ENCODE measurements at places on chromosomes 1 and 21.
A peak's percentile ranks its signal among the peaks of the same experiment; 100 is the strongest.

- no peak for DNase-seq
These were observed 273.5 kb downstream of the FOXD2 start for GRCh38 chr1:47711184-47711847.

GRCh38 chr1:231964241-231964640 lies 337.7 kb downstream of the DISC1 start:
- DNase-seq: no peak

- DNase-seq: no peak
These were observed 215.2 kb downstream of the DISC1 start for GRCh38 chr1:231841616-231842344.

DNA sequence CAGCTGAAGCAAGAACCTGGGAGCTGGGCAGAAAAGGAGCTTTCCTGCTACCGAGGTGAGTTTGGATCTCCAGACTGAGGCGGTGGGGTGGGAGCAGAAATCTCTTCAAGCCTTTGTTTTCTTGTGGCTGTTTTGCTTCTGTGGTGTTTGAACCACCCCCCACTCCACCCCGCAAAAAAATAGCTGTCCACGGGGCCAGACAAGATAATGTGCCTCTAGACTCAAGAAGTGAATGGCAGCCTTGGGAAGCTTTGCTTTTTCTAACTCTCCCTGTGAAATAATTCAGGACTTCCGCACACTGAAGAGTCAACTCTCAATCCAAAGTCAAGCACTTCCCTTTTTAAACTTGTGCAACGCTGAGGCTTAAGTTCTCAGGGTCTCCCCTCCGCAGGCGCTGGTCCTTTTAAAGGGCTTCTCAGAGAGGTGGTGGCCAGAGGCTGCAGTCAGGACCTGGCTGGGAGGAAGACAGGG lies 159.6 kb upstream of the COA6 start:
- no peak for DNase-seq

DNA sequence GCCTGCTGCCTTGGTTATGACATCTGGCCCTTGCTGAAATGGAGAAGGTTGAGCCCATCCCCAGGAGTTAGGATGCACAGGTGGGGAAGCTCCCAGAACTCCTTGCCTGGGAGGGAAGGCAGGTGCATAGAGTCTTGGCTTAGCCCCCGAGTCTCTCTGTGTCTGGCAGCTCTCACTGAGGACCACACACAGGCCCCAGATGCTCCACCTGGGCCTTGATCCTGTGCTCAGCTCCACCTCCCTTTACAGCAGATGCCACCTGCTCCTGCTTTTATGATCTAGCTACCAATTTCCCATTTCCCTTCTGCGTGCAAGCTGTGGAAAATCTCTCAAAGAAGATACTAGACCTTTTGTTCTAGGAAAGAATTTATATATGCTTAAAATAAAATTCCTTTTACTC lies 28.8 kb upstream of the KCNJ6 start:
- no peak for DNase-seq

GRCh38 chr1:59291561-59291960 lies 5.3 kb upstream of the FGGY start:
- no peak for DNase-seq

DNA sequence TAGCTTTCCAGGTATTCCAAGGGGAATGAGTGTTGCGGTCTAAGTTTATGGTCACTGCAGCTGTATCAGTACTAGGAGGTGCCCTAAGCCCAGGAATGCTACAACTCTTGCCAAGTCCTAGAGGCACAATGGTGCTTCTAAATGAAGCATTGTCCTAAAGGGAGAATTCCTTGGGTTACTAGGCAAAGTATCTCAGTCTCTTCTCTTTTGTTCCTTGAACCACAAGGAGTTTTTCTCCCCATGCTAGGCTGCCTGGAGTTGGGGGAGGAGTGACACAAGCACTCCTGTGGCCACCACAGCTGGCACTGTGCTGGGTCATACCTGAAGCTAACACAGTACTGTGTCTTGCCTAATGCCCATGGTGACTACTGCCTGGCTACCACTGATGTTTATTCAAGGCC lies 50.7 kb downstream of the KMO start:
- DNase-seq: no peak

- DNase-seq: no peak
These were observed 135.2 kb upstream of the COA6 start for GRCh38 chr1:234238060-234238459.

DNA sequence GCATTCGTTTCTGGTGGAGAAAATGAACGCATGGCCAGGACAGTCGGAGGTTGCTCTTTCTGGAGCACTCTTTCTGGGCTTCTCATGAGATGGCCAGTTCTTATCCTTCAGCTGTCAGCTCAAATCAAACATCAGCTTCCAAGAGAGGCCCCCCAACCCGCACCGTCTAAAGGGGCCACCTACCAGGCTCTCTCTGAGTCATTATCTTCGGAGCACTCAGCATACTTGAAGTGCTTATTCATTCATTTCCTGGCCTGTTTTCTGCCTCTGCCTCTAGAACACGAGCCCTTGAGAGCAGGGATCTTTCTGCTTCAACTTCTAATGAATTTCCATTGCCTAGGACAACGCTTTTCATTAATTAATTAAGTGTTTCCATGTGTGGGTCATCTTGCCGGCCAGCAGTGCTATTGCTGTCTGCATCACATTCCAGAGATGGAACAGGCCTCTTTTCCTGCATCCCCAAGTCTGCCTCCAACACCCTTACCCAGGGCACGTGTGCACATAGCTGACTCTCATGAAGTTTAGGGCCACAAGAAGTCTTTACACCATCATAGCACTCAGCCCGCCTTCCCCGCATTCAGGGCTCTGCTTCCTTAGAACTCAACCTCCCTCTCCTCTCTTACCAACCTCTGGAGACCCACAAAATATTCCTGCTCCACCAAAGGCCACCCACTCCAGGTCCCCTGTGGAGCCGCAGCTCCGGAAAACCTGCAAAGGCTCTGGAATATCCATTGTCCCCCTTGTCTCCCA lies 52.1 kb upstream of the LAPTM5 start:
- peak; percentile 52 for DNase-seq

DNA sequence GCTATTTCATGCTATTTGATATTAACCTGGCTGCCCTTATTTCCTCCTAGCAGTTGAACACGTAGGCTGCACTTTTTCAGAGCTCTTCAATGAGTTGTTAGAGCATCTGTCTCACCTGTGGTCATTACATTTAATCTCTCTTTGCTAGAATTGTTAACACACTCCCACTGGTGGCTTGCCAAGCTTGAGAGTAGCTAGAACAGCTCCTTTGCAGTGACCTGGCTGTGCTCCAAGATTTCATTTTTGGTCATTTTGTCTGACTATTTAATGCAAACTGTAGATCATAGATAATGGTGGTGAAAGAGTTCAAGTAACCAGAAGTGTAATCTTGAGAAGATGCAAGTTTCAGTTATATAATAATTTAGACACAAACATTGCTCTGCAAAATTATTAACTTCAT lies 105.6 kb downstream of the LRRC7 start:
- no peak for DNase-seq

DNA sequence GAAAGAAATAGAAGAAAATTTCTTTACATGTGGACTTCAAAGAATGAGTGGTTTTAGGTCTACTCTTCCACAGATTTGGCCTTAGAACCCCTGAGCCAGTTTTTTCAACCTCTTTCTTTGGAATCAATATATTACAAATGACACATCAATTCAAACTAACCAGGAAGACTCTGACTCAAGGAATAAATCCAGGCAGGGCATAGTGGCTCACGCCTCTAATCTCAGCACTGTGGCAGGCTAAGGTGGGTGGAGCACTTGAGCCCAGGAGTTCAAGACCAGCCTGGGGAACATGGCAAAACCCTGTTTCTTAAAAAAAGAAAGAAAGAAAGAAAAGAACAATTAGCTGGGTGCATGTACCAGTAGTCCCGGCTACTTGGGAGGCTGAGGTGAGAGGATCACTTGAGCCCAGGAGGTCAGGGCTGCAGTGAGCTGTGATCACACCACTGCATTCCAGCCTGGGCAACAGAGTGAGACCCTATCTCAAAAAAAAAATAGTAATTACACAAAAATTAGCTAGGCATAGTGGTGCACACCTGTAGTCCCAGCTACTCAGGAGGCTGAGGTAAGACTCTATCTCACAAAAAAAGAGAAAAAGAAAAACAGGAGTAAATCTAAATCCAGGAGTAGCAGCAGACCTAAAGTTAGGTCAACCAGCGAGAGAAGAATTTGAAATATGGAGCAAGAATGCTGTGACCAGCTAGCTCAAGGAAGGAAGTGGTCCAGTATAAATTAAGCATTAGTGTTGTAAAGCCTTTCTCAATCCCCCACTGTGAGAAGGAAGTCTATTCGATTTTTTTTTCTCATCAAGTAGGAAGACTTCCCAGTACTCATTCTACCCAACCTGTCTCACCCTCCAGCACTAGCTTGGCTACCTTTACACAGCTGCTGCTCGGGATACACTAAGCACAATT lies 1.9 kb downstream of the SORT1 start:
- no peak for DNase-seq

- DNase-seq: no peak
These were observed 113.4 kb upstream of the RAVER2 start for GRCh38 chr1:64631346-64632034.

DNA sequence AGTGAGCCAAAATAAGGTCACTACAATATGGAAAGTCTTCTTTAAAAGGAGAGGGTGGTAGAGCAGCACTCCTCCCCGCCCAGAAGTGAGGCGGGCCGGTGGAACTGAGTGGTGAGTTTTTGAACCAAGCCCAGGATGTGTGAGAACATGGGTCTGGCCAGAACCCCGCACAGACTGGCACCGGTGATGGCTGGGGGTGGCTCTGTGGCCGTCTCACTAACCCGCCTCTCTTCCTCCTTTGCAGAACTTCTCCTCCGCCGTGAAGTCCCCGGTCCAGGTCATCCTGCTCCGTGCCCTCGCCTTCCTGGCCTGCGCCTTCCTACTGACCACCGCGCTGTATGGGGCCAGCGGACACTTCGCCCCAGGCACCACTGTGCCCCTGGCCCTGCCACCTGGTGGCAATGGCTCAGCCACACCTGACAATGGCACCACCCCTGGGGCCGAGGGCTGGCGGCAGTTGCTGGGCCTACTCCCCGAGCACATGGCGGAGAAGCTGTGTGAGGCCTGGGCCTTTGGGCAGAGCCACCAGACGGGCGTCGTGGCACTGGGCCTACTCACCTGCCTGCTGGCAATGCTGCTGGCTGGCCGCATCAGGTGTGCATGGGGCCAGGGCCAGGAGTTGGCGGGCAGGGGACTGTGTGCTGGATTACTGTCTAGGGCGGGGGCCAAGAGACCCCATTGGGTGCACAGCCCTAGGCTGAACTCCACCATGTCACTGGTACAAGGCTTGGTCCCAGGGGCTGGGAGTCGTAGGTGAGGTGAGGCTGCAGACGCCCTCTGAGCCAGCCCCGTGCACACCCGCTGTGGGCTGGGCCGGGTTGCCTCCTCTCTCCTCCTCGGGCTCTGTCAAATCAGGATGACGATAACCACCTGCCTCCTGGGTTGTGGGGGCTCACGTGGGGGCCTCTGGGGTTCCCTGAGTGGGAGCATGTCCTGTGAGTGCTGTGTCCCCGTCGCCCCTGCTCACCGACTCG lies 12.4 kb downstream of the TMEM201 start:
- DNase-seq: no peak

DNA sequence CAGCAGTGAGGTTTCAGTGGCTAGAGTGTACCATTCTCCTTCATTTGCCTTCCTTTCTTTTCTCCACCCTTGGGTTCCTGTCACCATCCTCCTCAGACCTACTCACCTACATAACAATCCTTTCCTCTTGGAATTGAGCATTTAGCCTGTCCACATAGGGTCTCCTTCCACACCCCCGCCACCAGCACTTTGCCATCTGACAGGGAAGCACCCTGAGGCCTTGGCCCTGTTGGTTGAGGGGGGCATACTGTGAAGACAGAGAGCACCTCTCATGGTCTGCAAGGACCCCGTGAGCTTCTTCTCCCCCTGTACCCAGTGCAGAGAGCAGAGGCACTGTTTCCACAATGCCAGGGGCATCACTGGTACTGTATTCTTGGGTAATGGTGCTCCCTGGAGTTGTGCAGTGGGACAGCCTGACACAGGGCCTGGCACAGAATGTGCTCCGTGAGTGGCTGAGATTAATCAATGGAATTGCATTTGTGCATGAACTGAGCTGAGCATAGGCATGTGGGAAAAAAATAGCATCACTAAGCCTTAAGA lies 14.9 kb upstream of the SLC5A9 start:
- no peak for DNase-seq

GRCh38 chr1:78728359-78728758 lies 78.7 kb downstream of the IFI44 start:
- DNase-seq: no peak

GRCh38 chr1:91221017-91221416 lies 183.6 kb downstream of the HFM1 start:
- DNase-seq: no peak
